ENCODE measurements at places on chromosomes 11 and 22.

GRCh38 chr22:19355413-19356157 lies 64.1 kb upstream of the CLTCL1 start:
- DNase-seq: no peak

- no peak for DNase-seq
These were observed 3.9 kb downstream of the CRYBB2 start for GRCh38 chr22:25223269-25223850.

- no peak for DNase-seq
These were observed 74.1 kb upstream of the B3GAT1 start for GRCh38 chr11:134486106-134486505.

DNA sequence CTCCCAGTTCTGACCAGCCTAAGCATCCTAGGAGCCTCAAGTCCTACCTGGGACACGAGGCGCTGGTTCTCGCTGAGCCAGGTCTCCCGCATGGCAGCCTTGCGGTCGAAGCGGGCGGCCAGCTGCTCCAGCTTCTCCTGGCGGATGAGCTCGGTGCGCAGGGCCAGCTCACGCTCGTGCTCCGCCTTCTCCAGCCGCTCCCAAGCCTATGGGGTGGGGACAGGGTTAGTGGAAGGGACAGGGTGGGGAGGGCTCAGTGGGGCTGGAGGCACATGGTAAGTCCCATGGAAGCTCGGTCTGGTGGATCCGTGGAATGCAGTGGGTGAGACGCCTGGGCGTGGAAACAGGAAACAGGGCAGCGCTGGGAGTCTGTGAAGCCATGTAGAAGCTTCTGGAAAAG lies 20.9 kb downstream of the SPTBN2 start:
- DNase-seq: no peak

DNA sequence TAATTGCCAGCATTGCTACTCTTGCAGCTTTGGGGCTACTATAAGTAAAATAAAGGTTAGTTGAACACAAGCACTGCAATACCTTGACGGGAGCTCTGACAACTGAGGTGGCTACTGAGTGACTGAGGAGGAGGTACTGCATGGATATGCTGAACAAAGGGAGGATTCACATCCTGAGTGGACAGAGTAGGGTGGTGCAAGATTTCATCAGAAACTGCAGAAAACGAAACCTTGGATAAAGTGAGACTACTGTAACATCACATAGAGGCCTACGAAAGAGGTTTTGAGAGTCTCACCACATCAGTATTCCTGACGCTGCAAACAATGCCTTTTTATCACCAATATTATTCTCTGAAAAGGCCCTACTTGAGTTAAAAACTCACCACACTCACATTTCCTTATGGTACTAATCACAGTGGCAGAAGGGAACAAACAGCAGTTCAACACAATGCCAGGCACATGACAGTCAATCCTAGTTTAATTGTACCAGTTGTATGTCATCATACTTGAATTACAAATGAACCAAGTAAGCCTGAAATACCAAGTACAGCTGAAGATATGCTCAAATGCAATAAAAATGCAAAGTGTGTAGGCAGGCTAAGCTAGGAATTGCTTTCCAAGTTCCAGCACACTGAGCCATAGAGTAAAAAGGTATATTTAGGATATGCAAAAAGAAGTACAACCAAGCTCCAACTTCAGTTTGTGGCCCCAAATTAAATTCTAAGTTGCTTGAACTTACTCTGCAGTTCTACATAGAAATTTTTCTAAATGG lies 4.0 kb upstream of the GPR83 start:
- no peak for DNase-seq

DNA sequence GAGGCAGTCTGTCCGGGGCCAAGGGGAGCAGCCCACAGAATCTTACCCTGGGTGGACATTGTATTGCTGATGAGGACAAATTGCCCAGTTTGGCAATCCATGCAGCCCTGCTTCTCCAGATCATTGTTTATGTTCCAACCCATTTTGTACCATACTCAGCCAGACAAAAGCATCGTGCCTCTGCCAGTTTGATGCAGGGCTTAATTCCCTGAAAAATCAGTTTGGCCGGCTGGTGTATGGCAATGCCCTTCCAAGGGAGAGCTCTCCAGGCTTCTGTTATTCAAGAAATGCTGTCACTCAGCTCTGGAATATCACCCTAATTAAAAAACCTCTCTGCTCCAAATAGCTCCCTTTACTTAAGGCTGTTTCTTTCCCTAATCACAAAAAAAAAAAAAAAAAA lies 697.7 kb downstream of the TBC1D22A start:
- no peak for DNase-seq
